Fibroblast of skin of abdomen (primary cell): ENCODE measurements at places on chromosomes 7 and 10.

- DNase-seq, result peak; percentile 84
These were observed 7.6 kb downstream of the SERPINE1 start for GRCh38 chr7:101134399-101134980.

GRCh38 chr7:15801551-15801950, 115.1 kb upstream of the MEOX2 start:
- peak; percentile 81 for DNase-seq

DNA sequence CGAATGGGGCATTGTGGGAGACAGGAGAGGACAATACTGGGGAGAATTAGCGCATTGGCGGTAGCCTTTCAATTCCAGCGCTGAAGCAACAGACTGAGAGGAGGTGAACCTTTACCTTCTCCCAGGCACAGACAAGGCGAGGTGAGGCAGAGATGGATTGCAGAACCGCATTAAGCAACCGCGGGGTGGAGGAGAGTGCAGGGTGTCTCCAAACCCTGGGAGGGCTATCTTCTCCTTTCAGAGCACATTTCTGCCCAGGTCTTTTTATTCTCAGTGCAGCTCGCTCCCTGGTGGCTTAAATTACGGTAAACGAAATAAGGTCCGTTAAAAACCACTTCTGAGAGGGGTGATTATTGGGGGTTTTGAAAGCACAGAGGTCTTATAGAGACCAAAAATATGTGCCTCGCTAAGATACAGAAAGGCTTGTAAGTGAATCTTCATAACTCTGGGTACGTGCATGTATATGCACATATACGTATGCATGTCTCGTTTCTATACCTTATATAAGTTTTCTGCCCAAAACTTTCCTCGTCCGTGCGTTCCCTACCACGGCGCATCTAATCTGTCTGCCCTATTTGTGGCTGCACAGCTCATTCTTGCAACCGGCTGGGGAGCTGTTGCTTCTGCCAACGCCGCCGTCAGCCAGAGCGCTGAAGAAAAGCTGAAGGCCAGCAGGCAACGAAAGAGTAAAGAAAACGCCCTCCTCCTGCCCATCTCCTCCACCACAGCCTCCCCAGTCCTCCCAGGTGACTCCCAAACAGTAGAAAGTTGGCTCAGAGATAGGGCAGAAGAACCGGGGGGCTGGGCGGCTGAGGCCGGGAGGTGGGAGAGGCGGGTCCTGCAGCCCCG, 895 bp upstream of the ZNF804B start:
- DNase-seq, result peak; percentile 20

- DNase-seq, result peak; percentile 84
These were observed 73.2 kb upstream of the ST8SIA6 start for GRCh38 chr10:17527514-17528146.

DNA sequence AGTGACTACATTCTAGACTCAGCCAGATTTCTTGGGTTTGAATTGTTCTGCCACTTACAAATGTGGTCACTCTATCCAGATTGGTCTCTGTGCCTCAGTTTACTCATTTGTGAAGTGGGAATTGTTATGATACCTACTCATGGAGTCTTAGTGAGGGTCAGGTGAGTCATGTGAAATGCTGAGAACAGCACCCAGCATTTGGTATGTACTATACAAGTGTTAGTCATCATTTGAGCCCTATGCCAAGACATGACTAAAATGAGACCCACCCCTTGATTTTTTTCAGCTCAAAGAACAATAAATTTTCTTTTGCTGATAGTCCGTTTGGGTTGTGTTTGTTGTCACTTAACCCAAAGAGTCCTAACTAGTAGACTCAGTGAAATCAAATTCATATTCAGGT, 92.8 kb downstream of the CHN2 start:
- peak; percentile 88 for DNase-seq
